ENCODE measurements at places on chromosomes 2 and 18.

GRCh38 chr2:132581991-132582738, 87.8 kb downstream of the LYPD1 start:
- DNase-seq = no peak

DNA sequence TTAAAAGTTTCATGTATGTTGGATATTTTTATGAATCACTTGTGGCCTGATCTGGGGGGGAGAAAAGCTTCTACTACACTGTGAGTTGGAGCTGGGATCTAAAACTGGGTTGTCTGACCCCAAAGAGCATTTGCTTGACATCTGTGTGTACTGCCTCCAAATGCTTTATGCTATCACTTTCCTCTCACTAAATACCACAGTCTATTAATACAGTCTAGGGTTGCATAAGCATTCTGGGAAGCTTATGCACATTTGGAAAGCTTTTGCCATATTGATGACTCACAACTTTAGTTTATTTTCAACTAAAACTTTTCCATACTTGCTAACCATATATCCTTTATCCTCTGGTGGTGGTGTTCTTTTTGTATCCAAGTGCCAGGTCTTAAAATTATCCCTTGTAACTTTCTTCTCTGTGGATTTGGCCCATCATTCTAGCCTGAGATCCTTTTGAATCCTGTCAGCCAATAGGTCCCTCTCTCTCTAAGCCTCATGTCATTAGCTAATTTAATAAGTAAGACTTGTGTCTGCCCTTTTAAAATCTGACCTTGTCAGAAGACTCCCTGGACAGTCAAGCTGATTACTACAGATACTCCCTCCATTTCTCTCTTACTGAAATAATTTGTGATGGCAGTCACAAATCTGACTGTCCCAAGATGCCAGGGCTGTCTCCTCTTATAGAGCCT, 72.7 kb downstream of the NXPH2 start:
- DNase-seq = no peak

DNA sequence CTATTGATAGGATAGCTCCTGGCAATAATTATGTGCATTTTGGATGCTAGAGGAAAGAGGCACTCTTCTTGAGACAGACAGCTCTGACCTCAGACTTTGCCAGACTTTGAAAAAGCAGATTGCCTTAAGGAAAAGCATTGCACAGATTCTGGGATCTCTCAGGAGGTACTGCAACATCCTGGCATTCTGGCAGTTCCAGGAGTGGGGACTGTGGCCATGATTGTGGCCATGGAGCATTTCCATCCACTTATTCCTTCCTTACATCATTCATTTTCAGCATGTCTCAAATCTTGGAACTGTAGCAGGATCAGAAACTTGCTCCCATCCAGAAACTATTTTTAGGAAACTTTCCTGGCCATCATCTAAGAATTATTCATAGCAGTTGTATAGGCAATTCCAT, 144.9 kb upstream of the FOSL2 start:
- no peak for DNase-seq

DNA sequence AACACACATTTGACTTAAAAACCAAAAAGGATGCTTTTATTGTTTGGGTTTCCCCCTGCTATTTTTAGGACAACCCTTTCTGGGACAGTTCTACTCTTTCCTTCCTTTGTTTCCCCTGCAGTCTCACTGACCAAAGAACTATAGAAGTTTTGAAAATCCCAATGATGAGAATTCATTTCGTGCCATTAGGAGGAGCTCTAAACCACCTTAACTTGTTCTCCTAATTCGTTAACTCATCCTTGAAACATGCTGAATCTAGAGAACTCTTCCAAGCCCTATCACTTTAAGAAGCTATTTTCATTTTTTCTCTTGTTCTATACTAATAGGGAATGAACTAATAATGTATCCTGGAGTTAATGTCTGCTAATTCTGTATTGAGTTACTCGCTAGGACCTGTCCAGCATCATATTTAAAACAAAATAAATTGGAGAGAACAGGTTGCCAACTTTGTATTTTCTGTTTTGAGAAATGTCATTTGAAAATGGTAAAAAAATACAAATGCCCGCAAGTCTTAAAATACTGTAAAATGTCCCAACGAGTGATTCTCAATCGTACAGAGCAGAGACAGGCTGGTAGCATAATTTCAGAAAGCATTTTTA, 62.9 kb downstream of the AFTPH start:
- no peak for DNase-seq

GRCh38 chr2:148660999-148661398, 16.4 kb downstream of the EPC2 start:
- DNase-seq = no peak

- DNase-seq = no peak
Observed at GRCh38 chr2:85611217-85611704, 605 bp downstream of the C2orf68 start.

- no peak for DNase-seq
Observed at GRCh38 chr18:4549164-4549872, 94.2 kb upstream of the DLGAP1 start.

- DNase-seq = no peak
Observed at GRCh38 chr2:200359552-200359951, 53.1 kb downstream of the SPATS2L start.

DNA sequence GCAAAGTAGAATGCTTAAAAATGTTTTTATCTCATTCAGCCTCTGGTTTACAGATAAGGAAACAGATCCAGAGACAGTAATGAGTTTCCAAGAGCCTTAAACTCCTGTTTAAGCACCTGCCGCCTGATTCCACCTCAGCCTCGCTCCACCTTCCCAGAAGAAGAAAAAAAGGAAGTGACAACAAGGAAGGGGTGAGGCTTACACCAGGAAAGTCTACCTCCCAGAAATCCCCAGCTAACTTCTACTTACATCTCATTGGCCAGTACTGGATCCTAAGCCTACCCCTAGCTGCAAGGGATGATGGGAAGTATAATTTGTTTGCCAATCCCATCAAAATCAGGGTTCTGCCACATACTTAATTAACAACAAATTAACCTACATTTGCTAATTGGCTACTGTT, 15.3 kb upstream of the ARID5A start:
- DNase-seq = no peak

DNA sequence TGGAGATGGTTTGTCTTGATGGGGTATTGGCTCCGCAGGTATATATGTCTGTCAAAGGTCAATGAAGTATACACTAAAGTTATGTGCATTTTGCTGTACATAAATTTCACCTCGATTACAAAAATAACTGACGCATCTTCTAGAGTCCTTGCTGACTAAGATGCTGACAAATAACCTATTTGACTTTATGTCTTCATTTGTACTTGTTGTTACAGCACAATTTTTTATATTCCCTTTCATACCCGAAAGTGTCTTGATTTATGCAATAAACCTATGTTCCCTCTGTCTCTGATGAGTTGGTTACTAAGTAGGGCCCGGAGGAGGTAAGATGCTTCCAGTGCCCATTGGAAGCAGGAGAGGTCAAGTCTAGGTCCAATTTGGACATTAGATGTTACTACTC, 93.5 kb downstream of the COPS8 start:
- no peak for DNase-seq

Measured in T1000 (cell line).